ENCODE measurements at places on chromosomes 1 and 21.

DNA sequence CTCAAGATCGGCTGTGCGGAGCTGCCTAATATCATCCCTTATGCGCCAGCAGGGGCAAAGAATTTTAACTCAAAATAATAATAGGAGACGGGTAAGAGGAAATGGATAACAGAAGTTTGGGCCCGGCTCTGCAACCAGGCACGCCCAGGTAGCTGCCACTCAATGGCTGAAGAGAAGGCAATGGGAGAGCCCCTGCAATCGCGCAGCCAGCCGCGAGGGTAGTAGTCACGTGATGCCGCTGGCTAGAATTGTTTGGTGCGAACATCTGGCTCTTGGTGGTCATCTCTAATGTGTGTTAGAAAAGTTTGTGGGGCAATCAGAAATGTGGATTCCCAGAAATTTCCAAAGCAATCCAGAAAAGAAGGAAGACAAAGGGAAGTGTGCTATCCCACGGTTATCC is 12.3 kb downstream of the BARHL2 start:
- DNase-seq, result no peak

DNA sequence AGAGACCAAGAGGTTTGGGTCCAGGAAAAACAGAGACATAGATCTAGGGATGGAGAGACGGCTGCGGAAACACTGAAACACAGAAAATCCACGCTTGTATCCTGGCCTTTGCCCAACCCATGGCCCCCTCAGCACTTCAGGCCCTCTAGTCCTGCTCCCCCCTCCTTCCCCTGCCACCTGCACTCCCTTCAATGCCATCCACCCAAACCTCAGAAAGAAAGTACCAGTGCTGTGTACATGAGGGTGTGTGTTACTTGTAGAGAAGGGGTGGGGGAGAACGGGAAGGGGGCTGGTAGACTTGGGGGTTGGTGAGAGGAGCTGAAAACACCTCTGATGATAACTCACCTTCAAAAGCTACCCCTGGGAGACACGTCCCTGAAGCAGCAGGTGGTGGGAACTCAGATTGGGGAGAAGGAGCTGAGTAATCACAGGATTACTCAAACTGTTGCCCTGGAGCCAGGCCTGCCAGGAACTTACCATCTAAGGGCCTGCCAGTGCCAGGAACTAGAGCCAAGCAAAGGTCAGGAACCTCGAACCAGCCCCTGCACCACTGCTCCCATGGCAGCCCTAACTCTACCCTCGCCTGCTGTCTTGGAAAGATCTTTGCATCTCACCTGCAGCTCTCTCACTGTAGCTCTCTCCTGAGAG is 11.5 kb downstream of the RORC start:
- no peak for DNase-seq

- DNase-seq, result no peak
These were observed 6.4 kb upstream of the MYBPHL start for GRCh38 chr1:109312978-109313775.

DNA sequence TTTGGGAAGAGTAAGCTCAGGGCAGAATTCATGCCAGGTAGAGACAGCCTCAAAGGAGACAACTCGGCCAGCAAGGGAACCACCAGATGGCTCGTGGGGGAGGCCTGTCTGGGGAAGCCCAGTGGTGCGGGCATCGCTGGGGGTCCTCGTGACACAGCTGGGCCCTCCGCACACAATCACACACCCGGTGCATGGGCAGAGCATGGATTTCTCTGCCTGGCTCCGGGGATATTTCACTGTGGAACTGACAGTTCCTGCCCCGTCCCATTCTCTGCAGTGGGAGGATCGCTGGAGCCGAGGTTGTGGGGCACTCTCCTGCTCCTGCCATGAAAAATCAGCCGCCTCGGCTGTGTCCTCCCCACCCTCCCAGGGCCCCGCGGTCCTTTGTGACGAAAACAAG is 108.0 kb downstream of the CRYAA start:
- no peak for DNase-seq

GRCh38 chr1:236395230-236395946 is 1.3 kb downstream of the EDARADD start:
- peak; percentile 27 for DNase-seq

DNA sequence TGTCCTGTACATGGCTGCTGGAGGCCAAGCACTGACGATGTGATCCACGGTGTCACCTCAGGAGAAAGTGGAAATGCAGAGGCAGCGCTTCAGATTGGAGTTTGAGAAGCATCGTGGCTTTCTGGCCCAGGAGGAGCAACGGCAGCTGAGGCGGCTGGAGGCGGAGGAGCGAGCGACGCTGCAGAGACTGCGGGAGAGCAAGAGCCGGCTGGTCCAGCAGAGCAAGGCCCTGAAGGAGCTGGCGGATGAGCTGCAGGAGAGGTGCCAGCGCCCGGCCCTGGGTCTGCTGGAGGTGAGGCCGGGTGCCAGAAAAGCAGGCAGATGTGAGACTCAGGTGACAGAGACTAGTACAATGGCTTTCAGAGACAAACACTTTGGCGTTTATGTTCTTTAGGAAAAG is 7.7 kb downstream of the TRIM58 start:
- no peak for DNase-seq

DNA sequence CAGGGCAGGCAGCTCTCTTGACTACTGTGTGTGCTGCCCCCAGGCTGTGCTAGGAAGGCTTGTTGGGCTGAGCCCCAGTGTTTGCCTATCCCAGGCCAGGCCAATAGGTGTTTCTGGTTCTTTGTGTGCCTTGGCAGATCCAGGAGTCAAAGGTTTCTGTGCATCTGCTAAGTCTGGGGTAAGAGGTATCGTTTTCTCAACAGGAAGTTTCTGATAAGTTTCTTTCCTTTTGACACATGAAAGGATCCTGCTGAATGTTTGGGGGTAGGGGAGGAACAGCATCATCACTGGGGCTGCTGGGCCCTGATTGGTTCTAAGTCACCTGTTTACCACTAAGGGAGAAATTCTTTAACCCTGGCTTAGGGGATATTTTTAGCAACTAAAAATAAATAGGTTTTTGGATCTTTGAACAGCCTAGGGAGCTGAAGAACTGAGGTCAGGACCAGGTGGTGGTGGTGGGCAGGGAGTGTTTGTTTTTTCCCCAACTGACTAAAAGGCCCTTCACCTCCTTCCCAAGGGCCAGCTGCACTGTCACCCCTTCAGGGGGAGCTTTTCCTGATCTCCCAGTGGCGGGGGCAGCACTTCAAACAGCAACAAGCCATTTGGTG is 85.1 kb downstream of the KCNN3 start:
- no peak for DNase-seq

GRCh38 chr1:11514366-11514765 is 35.4 kb downstream of the DISP3 start:
- DNase-seq, result no peak

DNA sequence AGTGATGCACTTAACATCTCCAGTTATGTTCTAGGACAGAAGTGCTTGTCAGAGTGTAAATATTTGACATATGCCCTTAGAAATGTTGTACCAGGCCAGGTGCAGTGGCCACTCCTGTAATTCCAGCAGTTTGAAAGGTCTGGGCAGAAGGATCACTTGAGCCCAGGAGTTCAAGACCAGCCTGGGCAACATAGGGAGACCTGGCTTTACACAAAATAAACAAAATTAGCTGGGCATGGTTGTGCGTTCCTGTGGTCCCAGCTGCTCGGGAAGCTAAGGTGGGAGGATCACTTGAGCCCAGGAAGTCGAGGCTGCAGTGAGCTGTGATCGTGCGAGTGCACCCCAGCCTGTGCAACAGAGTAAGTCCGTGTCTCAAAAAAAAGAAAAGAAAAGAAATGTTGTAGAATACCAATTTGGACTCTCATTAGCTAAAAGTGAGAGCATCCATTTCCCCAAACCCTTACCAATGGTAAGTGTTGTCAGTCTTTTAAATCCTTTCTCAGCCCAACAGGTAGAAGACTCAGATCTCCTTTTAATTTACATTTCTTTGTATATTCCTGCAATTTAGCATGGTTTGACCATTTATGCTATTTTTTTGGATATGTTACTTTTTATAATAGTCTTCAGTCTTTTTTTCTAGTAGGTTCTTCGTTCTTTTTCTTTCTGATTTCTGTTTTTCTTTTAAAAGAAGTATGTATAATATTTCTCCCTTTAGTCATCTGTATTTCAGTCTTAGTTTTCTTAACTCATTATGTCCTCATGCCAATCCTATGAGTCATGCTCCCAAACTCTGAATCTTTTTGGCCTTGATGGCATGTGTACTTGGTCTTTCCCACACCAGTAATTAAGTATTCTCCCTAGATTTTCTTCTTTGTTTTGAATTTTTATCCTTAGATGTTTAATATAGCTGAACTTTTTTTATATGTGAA is 74.4 kb downstream of the CAMTA1 start:
- no peak for DNase-seq

GRCh38 chr1:76124196-76124595 is 49.6 kb downstream of the ST6GALNAC3 start:
- no peak for DNase-seq

DNA sequence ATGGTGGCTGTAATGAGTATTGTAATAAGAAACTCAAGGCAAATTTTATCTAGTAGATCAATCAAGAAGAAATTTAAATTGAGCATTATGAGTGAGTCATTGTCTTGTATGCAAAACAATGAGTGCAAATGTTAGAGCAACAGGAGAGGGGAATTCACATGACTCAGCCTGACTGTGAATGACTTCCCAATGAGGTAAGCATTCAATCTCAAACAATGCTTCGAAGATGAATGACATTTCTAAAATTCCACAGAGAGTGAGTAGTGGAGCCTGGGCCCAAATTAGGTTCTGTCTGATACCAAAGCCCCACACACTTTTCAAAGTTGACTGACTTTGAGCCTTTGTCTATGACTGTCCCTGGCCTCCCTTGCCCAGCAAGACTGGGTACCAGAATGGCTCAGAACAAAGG is 738.0 kb downstream of the PTPRU start:
- DNase-seq, result no peak

GRCh38 chr21:45464309-45464708 is 59.3 kb downstream of the COL18A1 start:
- DNase-seq, result no peak

DNA sequence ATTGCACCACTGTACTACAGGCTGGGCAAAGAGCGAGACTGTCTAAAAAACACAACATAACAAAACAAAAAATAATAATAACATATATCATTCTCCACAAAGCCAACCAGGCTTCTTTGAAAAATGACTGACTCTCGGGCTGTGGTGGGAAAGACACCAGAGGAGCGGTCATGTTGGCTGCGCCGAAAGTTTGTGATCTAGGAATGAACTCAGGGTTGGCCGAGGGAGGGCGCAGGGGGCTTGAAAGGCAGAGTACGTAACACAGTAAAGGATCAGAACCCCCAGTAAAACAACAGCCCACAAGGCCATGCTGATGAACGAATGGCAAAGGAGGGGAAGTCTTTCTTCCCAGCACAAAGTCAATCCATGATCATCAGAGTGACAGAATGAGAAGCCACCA is 4.7 kb downstream of the SLC35E2B start:
- DNase-seq, result no peak

DNA sequence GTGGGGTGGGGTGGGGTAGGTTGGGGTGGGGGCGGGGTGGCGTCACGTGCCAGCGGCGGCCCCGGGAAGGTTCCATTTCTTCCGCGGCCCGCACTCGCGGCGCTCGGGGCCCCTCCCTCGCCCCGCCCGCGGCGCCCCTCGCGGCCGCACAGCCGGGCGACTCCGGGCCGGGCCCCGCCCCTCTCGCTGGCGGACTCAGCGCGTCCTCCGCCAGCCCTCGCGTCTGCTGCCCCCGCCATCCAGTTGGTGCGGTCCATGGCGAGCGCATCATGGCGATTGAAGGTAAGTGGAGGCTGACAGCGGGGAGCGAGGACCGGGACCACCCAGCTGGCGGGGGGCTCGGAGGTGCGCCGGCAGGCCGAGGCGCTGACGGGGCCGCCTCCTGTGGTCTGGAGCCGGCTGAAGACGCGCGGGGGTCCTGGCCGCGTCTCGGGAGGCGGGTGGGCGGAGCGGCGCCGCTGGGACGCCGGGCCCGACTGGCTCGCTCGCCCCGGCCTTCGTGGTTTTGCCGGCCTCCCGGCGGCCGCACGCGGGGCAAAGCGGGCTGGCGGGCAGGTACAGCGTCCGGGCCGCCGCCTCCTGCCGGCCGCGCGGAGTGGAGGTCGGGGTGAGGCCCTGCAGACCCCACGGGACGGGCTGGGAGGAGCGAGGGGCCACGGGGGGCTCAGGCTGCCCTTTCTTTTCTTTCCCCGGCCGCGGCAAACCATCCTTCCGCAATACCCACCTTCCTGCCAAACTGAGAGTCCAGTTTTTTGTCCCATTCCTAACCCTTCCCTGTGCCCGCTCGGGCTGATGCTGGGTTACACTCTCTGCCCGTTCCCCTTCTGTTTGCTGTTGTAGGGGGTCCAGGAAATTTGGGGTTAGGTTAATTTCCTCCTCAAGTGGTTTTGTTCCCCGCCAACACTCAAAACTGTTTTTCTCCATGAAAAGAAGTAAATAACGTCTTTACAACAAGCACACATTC is at the start of gene SYT14:
TSS of gene SYT14 (plus strand) at position 222 of the 964 bp plus-strand sequence. CDS start at position 270, 48 bp downstream.
- DNase-seq, result no peak

All from T-helper 2 cell (primary cell).